ENCODE measurements at places on chromosomes 1 and 21.

DNA sequence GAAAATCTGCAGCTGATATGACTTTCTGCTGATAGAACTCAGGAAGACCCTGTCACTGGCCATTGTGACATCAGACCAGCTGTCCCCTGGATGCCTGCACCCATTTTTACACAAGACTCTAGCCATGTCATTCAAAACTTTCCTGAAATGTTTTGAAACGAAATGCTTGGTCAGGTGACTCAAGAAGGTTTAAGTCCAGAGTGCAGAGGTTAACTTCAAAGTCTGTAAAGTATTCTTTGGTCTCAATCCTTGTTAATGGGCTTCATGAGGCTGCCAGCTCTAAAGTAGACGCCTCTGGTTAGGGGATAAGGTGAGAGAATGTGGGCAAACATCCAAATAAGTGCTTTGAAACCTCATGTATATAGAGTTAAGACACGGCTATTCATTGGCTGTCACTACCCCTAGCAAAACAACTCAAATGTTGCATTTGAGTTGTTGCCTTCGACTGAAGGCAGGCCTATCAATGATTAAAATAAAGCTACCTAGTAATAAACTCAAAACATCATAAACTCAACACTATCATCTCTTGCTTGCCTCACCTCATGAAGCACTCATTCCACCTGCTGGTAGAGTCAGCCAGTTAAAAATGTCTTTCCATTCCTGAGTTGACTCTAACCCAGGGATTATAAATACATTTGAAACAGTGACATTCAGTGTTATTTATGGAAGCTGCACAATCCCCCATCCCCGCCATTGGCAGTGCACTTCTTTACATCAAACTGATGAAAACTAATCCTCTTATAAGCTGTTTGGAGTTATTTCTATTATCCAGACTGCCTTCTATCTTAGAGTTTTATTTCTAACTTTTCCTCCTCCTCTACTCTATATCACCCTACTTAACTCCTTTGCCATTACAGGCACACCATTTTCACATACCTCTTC is 26.0 kb downstream of the RABIF start:
- no peak for DNase-seq

DNA sequence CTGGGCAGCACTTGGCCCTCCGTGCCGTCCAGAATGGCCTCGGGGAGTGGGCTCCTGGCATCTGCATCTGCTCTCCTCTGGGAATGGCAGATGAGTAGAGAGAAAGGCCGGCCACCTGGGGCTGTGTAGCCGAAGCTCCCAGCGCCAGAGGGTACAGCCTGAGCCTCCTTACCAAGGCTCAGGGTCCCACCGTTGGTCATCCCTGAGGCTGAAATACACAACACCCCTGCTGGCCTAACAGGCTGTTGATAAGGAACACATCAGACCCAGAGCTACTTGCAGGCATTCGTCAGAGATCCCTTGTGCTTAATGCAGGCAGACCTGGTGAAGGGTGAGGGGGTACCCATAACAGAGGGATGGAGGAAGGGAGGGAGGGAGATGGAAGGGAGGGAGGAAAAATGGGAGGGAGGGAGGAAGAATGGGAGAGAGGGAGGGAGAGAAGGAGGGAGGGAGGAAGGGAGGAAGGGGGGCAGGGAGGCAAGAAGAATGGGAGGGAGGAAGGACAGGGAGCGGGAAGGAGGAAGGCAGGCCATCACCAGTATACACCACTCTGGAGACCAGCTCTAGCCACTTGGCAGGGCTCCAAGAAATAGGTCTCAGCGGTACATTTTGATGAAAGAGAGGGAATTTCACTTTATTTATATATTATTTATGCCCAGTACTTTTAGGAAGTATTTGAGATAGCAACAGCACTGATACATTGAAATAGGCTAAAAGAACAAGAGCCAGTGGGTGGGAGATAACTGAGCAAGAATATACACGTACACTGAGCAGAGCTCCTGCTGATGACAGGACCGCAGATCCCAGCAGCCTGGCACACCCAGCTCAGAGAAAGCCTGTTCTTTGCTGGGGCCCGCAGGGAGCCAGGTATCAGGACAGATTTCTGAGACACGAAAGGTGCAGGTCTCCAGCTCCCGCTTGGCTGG is 315.0 kb upstream of the VAMP3 start:
- no peak for DNase-seq

- no peak for DNase-seq
Measured at GRCh38 chr1:220991959-220992704, 112.9 kb downstream of the HLX start.

DNA sequence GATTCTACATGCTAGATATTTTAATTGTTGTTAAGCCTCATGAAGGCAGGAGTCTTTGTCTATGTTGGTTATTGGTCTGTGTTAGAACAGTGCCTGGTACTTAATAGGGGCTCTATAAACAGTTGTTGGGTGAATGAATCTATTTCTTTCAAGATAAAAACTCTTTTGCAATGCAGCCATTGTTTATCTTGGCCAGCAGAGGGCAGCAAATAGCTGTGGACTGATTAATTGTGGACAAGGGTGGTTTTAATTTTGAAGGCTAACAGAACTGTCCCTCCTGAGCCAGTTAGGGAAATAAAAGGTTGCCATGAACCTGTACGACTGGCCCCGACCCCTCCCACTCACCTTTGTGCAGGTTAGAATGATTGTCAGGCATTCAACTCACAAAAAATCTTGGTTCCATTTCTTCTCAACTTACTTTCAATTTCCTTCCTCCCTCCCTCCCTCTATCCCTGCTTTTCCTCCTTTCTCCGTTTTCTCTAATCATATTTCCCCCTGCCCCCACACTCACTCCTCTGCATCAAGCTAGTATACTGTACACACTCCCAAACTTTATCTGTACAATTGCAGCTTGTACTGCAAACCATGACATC is 66.3 kb upstream of the DIRAS3 start:
- no peak for DNase-seq

DNA sequence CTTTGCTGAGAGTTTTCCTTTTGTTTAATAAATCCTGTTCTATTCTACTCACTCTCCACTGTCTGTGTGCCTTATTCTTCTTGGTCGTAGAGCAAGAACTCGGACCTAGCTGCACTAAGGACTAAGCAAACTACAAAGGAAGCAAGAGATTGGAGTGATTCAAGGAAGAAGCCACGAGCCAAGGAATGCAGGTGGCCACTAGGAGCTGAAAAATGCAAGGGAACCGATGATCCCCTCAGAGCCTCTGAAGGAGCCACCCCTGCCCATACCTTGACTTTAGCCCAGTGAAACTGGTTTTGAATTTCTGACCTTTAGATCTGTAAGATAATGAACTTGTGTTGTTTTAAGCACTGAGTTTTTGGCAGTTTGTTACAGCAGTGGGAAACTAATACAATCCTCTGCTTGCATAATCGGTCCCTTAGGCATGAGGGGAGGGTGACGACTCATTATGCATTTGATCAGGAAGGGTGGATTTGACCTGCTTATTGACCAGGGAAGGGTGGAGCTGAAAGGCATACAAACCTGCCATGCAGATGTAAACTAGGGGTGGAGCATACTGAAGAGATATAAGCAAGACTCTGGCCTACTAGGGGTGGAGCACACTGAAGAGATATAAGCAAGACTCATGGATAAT is 6.2 kb upstream of the CA6 start:
- DNase-seq = no peak

DNA sequence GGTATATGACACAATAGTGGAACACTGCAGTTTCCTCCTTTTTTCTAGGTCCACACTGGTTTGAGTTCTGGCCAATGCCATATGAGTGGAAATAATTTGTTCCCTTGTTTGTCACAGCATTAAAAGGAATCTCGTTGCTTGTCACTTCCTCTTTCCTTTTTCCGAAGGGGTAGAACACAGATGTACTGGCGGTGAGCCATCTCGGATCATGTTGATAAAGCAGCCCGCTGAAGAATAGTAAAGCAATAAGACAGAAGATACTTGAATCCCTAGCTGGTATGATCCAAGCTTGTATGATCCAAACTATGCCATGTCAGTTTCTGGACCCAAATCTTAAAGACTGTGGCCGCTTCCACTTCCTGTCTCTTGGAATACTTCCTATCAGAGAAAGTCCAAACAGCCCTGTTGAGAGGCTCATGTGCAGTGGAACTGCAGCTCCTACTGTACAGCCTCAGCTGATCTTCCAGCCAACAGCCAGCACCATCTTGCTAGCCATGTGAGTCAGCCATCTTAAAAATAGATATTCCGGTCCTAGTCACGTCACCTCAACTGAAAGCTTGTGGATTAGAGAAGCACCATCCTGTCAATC is 40.3 kb downstream of the CFHR5 start:
- DNase-seq = no peak

DNA sequence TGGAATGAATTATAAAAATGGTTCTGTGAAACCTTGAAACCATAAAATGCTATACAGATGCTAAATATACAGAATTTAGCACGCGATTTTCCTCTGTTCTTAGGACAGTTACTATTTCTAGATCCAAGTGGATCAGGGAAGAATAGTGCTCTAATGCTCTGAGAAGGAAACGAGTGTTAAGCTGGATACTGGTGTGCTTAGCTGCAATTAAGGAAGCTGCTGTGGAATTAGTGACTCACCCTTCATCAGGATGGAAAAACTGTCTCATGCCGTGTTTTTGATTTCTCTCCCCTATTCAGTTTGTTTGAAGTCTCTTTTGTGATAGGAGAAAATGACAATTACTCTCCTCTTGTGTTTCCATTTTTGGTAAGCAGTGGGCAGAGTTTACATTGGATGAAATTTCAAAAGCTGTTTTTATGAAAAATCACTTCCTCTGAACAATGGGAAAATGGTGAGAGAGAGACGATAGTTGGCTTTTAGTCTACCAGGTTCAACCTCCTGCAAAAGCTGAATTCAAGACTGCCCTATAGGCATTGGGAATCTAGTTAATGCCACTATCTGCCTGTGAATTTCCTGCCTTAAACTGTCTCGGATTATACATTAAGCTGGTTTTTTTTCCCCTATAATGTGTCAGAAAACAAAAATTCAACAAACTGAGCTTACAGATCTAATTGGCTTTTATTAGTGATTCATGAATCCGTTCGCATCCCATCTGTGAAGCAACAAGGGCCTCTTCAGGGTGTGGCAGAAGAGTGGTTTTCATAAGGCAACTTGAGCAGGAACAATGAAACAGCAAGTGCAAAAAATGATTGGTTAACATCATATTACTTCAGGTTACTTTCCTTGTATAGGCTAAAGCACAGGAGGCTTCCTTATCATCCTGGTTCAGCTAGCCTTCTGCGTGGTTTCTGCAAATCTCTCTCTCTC is 179.8 kb downstream of the ST6GALNAC3 start:
- DNase-seq = no peak

DNA sequence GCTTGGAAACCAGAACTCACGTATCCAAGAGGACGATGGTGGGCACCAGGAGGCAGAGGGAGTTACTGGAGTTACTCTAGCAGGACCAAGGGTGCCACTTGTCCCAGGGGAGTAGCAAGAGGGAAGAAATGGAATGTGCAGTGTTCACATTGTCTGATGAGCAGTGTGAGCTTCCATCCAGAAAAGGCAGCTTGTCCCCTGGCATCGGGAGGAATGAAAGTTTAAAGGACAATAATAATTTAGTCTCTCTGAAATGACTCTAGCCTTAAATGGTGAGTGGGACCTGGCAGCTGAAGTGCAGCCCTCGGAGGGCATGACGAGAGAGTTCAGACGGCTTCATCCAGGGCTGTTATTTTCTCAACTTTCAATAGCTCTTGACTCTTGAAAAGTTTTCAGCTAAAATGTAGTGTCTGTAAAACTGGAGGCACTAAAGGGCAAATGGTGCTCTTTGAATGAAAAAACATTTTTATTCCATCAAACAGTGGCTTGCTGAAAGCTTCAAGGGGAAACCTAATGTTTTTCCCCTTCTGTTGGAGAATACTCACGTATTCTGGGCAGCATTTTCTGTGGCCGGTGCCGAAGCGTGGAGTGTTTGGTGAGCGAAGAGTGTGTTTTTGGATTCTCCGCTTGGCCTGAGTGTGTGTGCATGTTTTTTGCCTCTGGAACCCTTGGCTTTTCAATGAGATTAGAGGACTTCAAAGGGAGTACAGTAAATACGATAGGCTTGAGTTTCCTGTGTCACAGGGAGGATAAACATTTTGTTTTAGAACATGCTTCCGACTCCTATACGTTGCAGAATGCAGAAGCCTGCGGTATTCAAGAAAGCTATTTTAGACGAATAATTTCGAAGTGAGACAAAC is 157.3 kb downstream of the GALNT2 start:
- no peak for DNase-seq

DNA sequence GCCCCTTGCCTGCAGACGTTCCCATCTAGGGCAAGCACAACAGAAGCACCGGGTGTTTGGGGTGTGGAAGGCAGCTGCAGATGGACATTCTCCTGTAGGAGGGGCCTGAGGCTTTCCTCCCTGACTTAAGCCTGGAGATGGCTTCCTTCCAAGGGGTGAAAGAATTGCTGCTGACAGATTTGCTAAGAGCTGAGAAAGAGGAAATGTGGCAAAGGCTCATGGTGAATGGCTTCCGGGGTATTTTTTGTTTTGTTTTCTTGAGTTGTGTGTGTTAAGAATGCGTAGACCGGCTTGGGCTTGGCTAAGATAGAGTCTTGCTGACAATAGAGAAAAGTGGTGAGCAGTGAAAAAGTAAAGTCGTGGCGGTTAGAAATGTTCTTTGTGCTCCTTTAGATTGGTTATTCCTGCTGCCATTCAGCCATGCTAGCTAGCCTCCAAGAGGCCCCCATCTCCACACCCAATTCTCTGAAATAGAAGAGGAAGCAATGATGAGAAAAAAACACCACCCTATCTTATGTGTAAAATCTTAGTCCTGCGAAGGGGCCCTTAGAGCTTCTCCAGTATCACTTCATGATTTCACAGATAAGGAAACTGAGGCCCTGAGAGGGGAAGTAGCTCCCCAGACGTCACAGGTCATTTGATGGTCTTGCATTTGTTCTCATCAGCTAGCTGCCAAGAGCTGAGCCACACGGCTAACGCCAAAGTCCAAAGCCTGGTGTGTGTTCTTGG is 36.9 kb downstream of the EIF2D start:
- no peak for DNase-seq

DNA sequence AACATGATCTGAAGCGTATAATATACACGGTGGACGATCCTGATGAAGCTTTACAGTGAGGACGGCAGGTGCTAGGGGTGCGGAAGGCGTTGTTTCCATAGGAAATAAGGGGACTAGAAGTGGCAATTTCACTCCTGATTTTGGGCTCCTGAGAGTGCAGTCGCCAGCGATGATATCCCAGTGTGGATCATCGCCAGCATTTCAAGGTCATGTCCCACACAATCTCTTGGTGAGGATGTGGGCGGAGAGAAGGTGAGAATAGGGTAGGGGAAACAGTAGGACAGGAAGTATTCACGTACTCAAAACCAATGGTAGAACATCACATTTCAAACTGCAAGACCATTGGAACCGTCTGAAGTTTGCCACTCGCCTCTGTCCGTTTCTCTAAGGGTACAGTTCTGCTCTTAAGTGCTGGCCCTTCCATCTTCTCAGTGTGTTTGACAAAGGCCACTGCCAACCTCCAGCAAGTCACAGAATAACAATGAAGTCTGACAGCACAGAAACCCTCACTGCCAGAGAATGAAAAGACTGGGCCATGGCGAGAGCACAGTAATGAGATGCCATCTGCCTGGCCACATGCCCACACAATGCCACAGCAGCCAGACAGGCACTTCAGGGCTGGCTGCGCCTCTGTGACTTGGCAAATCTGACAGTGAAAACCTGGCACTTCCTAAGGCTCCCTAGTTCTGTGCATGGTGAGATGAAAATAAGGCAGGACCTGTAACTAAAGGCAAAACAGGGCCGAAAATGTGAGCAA is 27.9 kb downstream of the PCSK9 start:
- no peak for DNase-seq

- DNase-seq = no peak
Measured at GRCh38 chr1:93362237-93362636, 16.5 kb downstream of the DR1 start.

All from NCI-H1417 treated with DMSO at 0.1 percent for 48 hours (cell line).